ENCODE measurements at places on chromosomes 11 and 22. TPM values are rescaled to one million over a fixed set of nuclear protein-coding genes. Genes with fewer than 3 reads are reported as not detected.

The TYR gene
- total RNA-seq = not detected

The HTR3A gene
- not detected for total RNA-seq

- DNase-seq = no peak
These were observed 16.0 kb upstream of the PHLDA2 start for GRCh38 chr11:2945031-2945756.

DNA sequence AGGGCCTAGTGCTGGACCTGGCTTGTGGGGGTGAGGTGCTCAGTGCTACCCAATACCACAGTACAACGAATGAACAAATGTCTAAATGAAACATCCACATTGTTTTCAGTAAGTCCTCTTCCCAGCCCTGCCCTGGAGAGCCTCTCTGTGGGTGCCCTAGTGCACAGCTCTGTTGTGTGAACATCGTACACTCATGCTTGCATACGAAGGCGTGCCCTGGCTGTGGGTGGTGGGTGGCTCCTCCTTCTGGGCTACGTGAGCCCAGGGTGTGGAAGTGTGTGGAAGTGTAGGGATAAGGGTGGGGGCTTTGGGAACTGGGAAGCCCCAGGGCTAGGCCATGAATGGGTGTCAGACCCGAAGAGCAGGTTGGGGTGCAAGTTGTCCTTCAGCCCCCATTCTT lies 592 bp upstream of the NLRX1 start:
- no peak for DNase-seq

The OR10A2 gene
- not detected for total RNA-seq

The GLYATL1 gene
- 0.28 TPM for total RNA-seq

The CREB3L1 gene
- total RNA-seq = 83.1 TPM

The GLB1L3 gene
- total RNA-seq = not detected
